Testis (tissue), 5 donors: ENCODE measurements at places on chromosomes 13 and 19. TPM values are rescaled to one million over a fixed set of nuclear protein-coding genes. Genes with fewer than 3 reads are reported as not detected.

Gene TJP3
- total RNA-seq: 81.1 TPM

Gene SIAH3
- 0.19 TPM for total RNA-seq

Gene ZNF324B
- total RNA-seq: 15.8 TPM

DNA sequence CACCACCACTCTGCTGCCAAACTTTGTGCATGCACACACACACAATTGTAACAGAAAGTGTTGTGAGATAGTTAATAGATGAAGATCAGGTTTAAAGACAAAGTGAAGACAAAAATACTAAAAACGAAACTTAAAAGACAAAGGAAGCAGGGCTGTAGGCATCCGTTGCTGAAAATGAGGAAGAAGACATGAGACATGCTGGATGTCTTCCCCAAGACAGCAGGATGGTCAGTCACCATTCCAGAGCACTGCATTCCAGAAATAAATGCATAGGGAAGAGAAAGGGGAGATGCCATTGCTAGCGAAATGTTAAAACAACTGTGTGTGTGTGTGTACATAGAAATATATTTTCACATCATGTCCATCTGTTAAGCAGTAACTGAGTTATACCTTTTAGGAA, 520.1 kb downstream of the SUCLA2 start:
- no peak for DNase-seq

- DNase-seq: no peak
Observed at GRCh38 chr13:64371045-64371444, 2859.1 kb downstream of the PCDH9 start.

- peak; percentile 22 for DNase-seq
Observed at GRCh38 chr13:91399189-91400062, 1.0 kb downstream of the GPC5 start.
